Fibroblast of skin of back (primary cell): ENCODE measurements at places on chromosomes 5 and 9.

GRCh38 chr5:163104464-163104863, 332.9 kb upstream of the CCNG1 start:
- no peak for DNase-seq

DNA sequence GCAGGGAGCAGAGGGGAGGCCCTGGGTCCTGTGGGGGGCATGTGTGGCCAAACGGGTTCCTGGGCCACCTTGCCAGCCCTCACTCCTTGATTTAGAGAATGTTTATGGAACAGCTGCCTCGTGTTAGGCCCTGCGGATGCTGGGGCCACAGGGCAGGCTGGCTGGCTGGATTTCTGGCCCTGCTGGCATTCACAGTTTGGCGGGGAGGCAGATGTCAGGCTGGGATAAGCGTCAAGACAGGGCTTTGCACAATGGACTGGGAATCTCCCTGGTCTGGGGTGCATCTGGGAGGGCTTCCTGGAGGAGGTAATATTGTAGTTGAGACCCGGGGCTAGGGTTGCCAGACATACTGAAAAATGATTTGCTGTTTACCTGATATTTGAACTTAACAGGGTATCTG, 13.8 kb downstream of the NCS1 start:
- DNase-seq, result no peak

GRCh38 chr5:146026307-146027010, 78.9 kb downstream of the PLAC8L1 start:
- DNase-seq, result no peak

DNA sequence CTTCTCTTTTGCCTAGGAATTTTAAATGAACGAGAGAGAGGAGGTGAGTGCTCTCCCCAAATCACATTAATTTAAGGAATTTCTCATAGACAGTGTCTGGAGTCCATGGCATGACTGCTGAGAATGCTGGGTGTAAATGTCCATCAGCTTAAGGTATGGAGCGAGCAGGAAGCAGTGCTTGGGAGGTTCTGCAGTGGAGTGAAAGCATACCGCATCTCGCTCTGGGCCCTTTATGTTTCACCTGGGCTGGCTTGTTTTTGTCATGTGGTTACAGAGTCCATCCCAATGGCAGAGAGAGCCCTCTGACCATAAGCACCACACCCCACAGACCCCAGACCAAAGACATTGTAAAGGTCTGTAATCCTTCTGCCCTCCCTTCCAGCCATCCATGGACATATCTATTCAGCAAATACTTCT, 20.6 kb upstream of the TNFAIP8 start:
- no peak for DNase-seq

GRCh38 chr5:1974501-1975405, 92.0 kb upstream of the IRX4 start:
- no peak for DNase-seq

GRCh38 chr5:63911871-63912270, 50.4 kb downstream of the HTR1A start:
- no peak for DNase-seq

DNA sequence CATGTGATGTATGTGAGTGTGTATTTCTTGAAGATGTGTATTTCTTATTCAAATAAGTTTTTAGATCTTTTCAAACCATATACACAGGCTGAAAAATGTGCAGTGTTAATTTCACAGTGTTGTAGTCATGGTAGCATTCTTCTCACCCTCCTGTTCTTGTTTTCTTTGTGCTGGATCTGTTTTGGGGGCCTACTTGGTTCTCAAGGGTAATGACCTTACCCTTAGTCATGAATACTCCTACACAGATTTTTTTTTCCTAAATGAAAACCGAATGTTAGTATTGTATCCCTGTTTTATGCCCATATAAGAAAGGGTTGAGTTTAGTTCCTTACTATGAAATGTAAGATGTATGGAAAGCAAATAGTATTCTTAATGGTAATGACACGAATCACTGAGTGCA, 88.0 kb downstream of the SLC44A1 start:
- peak; percentile 80 for DNase-seq

GRCh38 chr5:180161420-180162303, 47.3 kb downstream of the RASGEF1C start:
- DNase-seq, result no peak

- no peak for DNase-seq
Measured at GRCh38 chr9:118330191-118330986, 626.2 kb downstream of the TLR4 start.

DNA sequence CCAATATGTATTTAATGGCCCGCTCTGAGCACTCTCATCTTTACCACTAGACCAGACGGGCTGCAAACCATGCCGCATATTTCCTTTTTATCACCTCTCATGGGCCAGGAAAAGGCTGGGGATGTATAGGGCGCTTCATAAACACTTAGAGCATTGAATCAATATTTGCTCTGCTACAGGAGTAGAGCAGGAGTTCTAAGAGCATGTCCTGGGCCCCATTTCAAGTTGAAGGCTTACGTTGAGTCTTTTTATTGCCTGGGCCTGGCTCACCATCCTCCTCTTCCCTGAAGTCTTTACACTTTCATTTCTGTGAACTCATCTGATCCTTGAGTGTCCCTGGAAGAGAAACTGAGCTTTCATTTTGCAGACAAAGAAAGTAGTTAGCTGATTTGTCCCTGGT, 112.4 kb downstream of the FSTL4 start:
- no peak for DNase-seq

DNA sequence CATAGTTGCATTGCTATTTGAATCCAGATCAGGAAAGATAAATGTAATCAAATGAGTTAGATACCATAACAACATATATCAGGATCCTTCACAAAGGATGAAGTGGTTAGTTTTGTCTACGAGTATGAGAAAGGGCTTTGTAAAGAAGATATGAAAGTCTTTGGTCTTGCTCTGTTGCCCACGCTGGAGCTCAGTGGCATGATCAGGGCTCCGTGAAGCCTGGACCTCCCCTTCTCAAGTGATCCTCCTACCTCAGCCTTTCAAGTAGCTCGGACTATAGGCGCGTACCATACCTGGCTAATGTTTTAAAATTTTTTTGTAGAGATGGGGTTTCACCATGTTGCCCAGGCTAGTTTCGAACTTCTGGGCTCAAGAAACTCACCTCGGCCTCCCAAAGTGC, 1.8 kb downstream of the SMC5 start:
- no peak for DNase-seq

DNA sequence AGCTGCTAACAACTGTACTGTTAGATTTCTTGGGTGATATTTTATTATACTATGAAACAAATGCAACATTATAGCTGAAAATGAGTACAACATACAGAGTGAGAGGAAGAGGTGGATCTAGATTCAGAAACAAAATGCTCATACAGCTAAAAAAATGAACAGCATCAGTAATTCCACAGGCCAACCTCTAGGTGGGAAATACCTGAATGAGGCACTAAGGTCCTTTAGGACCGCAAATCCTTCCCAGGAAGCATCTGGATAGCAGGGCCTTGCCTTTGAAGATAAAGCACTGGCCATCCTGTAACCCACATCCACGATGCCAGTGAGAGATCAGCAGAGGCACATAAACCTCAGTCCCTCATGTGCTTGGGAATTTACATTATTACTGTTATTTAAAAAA, 310.8 kb downstream of the YTHDC2 start:
- DNase-seq, result no peak

- DNase-seq, result peak; percentile 75
Measured at GRCh38 chr9:126957687-126958053, 43.1 kb downstream of the RALGPS1 start.

DNA sequence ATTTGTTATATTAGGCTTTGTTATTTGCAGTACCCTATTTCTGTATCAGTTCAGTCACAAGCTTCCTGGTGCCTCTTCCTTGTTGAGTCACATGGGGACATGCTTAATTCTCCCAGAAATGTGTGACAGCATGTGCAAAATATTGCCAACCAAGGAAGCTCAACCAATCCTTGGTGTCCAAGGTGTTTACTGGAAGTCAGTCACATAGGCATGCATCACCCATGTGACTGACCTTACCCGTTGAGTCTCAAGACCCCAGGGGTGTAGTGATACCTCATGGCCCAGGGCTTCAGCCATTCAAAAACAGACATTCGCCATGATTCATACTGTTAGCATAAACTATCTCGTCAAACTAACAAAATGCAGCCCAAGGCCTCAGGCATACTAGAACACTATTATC, 9.3 kb upstream of the ANKDD1B start:
- peak; percentile 69 for DNase-seq

- DNase-seq, result no peak
Measured at GRCh38 chr5:16542236-16542635, 74.6 kb downstream of the RETREG1 start.

DNA sequence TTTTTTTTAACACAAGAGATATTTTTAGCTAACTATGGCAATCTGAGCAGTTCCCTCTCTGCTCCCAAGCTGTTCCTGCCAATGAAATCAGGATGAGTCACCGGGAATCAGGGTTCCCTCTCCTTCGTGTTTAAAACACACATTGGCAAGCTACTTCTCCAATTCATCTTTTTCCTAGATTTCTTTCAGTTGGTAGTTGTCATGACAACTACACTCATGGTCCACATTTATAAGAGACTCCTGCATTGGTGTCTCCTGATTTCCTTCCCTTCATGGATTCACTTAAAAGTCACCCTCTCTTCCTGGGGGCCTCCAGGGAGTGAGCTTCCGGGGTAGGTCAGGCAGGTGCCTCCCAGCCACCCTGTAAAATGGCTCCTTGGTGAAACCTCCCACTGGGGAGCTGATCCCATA, 72.3 kb upstream of the NIPAL4 start:
- peak; percentile 98 for DNase-seq

DNA sequence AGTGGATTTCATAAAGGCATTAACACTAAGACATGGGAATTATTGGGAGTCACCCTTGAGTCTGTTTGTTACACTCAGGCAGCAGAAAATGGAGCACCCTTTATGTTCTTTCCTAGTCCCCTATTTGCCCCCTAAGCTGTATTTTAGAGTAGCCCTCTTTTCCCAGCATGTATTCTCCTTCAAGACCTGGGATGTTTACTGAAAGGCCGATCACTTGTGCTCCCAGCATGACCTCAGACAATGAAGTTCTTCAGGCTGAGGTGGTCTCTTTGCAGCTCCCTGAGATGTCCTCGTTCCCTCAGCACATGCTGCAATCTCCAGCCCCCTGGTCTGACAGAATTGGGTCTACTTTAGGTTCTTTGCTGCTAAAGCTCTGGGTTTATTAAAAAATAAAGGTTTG, 169.7 kb downstream of the YTHDC2 start:
- DNase-seq, result no peak

GRCh38 chr5:143145243-143146160, 258.0 kb downstream of the NR3C1 start:
- peak; percentile 47 for DNase-seq

DNA sequence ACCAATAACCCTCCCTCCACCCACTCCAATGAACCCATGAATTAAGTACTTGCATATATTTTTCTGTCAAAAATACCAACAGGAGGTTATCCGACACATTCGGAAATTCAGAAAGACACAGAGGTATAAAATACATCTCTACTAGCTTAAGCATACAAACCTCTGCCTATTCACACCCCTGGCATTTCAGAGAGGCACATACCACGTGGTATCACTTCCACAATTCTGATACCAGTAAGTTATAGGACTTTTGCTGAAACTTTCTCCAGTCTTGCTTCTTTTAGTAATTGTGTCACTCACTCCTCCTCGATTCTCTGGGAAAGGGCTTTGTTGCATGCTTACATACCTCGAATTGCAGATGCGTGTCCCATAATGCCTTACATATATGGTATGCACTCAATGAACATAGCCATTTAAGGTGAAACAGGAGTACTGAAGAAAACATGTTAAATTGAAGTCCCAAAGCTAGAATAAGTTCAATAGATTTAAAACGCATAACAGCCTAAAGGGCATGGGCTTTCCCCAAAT, 58.1 kb downstream of the TLE1 start:
- DNase-seq, result no peak

- no peak for DNase-seq
Measured at GRCh38 chr9:136527131-136527530, 18.7 kb downstream of the NOTCH1 start.

DNA sequence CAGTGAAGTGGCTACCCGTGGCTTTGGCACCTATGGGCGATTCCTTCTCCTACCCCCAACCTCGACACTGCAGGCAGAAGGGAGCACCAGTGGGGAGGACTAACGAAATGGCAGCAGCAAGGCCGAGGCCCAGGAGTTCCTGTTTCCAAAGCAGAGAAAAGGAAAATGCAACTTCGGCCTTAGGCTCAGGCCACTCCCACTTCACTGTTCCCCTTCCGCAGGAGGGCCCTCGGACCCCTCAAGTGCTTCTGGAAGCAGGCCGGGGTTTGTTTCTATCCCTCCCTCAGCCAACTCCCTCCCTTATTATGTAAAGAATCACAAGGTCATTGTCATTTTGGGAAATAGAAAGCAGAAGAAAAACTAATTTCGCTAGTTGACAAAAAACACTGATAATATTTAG, 36.4 kb upstream of the NKX2-5 start:
- no peak for DNase-seq

- DNase-seq, result no peak
Measured at GRCh38 chr5:144944936-144945335, 774.3 kb downstream of the KCTD16 start.

GRCh38 chr5:137567226-137567625, 68.1 kb upstream of the SPOCK1 start:
- no peak for DNase-seq

GRCh38 chr5:74152625-74153254, 487.8 kb downstream of the ENC1 start:
- DNase-seq, result no peak
